NCI-H1417 treated with DMSO at 0.1 percent for 48 hours (cell line): ENCODE measurements at places on chromosomes 7 and 10.

- no peak for DNase-seq
Measured at GRCh38 chr10:30589441-30589840, 40.1 kb downstream of the LYZL2 start.

DNA sequence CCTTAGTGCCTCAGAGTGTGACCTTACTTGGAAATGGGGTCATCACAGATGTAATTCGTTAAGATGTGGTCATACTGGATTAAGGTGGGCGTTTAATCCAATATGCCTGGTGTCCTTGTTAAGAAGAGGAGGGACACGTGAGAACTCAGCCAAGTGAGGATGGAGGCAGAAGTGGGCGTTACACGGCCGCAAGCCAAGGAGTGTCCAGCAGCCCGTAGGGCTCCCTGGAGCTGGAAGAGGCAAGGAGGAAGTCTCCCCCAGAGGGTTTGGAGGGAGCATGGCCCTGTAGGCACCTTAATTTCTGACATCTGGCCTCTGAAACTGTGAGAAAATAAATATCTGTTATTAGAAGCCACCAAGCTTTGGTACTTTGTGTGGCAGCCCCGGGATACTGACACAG is 21.3 kb downstream of the DOCK1 start:
- DNase-seq: no peak

GRCh38 chr10:94489976-94490788 is 55.4 kb upstream of the HELLS start:
- no peak for DNase-seq

DNA sequence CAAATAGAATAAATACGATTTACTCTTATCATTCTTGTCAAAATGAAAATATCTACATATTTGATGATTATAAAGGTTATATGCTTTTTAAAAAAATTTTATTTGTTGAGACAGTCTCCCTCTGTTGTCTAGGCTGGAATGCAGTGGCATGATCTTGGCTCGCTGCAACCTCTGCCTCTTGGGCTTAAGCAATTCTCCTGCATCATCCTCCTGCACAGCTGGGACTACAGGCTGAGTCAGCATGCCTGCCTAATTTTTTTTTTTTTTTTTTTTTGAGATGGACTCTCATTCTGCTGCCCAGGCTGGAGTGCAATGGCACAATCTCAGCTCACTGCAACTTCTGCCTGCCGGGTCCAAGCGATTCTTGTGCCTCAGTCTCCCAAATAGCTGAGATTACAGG is 48.9 kb downstream of the PUS7 start:
- no peak for DNase-seq

DNA sequence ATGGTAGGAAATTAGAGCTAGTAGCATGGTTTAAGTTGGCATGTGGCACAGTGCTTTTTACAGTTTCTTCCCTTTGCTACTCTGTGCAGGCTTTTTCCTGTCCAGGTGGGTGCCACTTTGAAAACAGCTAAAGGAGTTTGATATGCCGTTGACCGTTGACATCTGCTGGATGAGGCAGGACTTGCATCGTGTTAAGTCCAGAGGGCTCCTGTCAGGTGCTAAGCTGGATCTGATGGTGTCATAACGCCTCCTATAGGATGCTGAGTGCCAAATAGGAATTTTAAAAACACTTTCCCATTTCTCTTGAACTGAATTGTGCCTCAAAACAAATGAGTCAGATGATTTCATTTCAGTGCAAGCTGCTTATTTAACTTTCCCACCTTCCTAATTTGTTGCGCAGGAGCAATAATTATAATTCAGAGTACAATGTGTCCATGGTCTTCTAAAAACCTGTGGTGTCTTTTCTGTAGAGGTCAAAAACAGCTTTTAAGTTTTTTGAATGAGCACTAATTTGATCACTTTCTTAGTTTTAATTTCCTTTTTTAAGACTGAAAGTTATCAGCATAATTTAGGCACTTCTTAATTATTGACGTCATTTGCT is 178.3 kb downstream of the CDCA7L start:
- peak; percentile 55 for DNase-seq

DNA sequence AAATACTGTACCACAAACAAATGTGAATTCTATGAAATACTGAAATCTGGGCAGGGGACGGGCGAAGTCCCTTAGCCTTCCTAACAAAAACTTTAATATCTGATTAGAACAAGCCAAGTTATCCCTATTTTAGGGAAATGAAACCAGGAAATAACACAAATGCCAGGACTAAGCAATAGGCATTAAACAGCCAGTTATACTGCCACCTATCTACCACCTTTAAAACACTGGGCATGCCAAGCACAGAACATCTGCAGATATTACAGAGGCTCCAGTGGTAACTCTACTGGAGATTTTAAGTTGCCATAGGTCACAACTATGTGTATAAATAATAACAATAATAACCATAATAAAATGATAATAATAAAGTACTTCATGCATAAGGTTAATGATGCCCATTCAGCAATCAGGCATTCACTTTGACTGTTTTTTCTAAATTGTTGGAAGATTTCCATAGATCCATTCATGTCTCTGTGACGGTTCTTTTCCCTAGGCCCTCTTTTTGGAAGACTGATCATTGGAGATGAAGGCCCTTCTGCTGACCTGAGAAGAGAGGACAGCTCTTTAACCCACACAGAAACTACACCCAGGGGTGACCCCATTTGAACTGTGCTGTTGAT is 195.7 kb downstream of the CACNA2D1 start:
- no peak for DNase-seq
